ENCODE measurements at places on chromosomes 3 and 15.

DNA sequence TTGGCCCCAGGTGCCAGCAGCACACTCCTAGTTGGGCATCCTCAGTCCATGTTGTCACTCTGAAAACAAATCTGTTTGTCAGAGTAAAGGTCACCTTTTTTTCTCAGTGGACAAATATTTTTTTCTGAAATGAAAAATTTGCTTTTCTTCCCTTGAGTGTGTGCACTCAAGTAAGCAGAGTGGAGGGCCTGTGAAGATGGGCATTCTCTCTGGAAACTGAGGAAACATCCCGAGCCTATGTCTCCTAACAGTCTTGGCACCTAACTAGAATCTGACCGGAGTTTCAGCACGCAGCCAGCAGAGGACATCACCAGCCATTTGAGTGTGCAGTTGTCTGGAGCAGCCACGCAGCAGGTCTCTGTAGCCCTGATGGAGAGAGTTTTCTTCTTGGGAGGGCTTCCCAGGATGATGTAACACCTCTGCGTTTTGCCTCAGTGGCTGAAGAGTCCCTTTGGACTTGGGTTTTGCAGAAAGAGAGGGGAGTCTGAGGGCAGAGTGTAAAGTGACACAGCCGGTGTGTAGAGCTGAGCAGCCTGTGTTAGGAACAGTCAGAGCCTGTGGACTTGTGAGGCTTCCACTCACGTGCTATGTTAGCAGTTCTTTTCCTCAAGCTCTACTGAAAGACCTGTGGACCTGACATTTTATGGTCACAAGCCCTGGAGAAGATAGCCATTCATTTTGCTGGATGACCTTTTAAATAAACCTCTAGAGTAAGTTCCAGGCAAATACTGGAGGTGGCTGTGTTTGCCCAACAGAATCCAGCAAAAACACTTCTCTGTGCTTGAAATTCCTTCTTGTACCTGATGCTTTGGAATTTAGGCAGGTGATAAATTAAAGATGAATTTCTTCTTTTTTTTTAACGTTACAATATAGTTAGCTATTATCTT lies 51.6 kb downstream of the ABHD2 start:
- DNase-seq = no peak

DNA sequence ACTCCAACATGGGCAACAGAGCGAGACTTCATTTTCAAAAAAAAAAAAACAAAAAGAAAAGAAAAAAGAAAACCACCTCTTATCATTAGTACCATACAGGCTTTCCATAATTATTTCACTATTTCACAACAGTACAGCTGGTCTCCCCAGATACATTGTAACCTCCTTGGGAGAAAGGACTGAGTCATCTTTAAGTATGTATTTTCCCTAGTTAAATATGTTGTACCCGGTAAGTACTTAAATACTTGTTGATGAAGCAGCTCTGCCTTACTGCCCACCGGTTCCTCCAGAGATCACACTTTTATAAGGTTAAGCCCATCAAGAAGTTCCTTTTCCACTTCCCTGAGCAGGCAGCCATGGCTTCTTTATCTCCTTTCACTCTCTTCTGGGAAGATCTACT lies 789.5 kb upstream of the CFAP20DC start:
- no peak for DNase-seq

DNA sequence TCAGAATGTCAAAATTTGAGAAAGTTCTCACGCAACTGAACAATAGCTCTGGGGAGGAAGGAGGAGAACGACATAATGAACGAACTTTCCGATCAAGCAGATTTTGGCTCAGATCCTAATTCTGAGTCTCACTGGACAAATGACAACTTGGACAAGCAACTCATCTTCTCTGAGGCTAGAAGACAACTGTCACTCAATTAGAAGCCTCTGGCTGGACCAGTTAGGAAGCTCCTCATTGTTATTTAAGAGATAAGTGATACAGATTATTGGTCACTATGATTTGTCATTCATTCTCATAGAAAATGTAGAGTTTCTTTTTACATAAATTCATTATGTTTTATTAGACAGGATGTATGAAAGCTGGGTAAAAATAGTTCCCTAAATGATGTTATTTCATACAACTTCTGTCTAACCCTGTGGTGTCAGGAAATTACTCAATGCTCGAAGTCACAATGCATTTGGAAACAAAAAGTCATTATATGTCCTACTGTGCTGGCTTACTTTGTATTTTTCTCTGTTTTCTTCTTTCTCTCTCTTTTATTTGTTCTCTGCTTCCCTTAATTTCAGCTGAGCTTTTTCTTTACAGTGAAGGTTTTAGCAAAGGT lies 11.0 kb upstream of the C3orf49 start:
- no peak for DNase-seq

GRCh38 chr3:57060089-57060821 lies at the start of gene SPATA12:
Gene SPATA12 (plus strand): TSS chr3:57060664. CDS start chr3:57073695, 13,031 bp downstream.
- no peak for DNase-seq

DNA sequence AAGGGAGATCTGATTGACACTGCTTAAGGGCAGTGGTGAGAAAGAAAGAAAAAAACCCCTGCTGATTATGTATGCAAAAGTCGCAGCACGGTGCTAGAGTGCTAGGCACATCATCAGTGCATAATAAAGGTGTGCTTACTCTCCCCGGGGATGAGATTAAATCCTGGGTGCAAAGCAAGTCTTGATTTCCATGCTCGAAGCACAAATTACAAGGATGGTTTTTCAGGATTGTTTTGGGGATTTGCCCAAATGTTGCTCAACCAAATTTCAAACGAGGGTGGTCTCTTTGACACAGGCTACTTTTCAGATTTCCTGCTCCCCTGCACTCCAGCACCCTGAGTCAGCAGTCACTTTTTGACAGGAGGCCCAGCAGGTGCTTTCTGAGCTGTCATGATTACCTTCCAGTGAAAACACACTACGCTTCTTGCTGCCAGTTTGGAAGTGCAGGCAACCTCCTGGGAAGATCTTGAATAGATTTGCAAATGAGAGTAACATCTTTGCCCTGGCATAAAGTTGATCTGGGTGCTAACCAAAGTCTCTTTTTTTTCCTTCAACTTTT lies 167.5 kb upstream of the TRIM42 start:
- no peak for DNase-seq

DNA sequence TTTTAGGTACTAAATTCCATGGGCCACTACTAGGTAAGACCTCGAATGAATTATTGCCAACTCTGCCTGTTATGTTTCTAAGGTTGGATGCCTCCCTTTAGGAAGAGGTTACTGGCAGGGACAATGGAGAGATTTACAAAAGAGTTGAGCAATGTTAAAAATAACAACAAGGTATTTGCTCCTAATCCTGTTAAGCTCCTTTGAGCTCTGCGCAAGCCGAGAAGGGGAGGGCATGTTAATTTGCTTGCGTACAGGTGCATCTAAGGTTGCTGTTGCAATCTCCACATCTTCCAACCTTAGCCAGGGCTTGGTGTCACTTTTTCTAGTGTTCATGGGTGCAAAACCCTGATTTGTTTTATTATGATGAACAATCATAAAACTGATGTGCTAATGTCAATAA lies 161.5 kb upstream of the TPM1 start:
- DNase-seq = no peak

- no peak for DNase-seq
These were observed 176.6 kb downstream of the XXYLT1 start for GRCh38 chr3:195094191-195094921.

DNA sequence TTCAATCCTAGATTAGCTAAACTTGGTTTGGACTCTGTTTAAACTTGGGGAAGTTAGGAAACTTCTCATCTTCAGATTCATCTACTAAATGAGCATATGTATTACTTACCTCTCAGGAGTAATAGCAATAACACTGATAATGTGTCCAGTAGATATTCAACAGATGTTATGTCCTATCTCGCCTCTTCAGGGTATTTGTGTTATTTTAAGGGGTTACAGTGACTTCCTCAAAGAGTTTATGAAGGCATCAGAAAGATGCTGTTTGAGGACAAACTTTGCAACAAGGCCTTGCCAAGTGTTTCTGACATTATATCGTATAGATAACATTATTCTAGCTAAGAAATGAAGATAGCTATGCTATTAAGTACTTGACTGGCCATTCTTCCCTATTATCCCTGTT lies 522.3 kb downstream of the IGSF11 start:
- DNase-seq = no peak

DNA sequence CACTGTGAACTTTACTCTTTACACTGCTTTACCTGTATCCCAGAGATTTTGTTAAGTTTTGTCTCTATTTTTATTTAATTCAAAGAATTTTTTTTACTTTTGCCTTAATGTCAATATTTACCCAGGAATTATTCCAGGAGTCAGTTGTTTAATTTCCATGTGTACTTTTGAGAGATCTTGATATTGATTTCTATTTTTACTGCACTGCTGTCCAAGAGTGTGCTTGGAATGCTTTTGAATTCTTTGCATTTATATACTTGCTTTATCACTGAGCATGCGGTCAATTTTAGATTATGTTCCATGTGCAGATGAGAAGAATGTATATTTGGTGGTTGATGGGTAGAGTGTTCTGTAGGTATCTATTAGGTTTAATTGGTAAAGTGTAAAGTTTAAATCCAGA lies 461.0 kb upstream of the GBE1 start:
- DNase-seq = no peak

DNA sequence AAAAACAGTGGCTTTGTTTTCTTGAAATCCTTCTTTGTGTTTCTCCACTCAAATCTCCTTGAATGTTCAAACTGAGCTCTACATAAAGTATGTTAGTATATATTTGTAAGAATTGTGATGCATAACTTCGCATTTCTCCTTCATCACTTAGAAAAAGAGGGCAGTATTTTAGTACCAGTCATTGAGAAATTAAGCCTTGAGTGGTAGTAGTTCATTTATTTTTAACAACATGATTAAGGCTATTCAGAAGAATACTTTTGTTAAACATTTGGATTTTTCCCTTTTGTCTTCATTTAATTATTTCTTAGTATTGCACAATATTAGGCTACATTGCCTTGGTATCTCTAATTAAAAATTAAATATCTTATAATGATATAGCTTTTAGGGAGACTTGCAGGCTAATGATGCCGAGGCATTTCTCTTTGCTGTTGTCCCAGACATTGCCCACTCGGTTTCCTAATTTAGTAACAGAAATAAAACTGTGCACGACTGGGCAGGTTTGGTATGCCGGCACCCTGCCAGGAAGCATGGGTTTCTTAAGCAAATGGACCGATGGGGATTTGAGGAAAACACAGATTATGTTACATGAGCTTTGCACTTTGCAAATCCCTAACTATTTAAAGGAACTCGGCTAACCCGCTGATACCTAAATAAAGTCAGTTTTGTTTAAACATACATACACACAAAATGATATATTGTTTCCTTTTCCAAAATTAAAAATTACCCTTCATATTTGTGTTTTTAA lies 54.7 kb downstream of the LRRC28 start:
- DNase-seq = no peak

- no peak for DNase-seq
These were observed 27.9 kb upstream of the SLC12A8 start for GRCh38 chr3:125240496-125240895.

DNA sequence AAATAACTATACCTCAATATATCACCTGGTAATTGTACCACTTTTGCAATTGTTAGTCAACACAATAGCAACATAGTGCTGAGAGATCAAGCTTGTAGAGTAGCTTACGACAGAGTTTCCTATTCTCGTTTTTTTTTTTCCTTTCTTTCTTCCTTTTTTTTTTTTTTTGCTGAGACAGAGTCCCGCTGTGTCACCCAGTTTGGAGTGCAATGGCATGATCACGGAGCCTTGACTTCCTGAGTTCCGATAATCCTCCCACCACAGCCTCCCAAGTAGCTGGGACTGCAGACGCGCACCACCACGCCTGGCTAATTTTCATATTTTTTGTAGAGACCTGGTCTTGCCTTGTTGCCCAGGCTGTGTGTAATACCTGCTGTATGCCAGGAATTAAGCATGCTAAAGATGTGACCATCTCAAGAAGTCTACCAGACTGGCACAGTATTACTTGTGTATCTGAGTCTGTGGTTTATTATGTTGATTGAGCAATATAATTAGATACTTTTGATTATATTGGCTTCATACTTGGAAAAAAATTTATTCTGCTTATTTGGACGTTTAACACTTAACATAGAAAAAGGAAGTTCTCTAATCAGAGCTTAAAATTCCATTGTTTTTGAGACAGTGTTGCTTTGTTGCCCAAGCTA lies 3.0 kb downstream of the SELENOT start:
- no peak for DNase-seq

- no peak for DNase-seq
These were observed 23.8 kb upstream of the OXTR start for GRCh38 chr3:8793242-8793641.

DNA sequence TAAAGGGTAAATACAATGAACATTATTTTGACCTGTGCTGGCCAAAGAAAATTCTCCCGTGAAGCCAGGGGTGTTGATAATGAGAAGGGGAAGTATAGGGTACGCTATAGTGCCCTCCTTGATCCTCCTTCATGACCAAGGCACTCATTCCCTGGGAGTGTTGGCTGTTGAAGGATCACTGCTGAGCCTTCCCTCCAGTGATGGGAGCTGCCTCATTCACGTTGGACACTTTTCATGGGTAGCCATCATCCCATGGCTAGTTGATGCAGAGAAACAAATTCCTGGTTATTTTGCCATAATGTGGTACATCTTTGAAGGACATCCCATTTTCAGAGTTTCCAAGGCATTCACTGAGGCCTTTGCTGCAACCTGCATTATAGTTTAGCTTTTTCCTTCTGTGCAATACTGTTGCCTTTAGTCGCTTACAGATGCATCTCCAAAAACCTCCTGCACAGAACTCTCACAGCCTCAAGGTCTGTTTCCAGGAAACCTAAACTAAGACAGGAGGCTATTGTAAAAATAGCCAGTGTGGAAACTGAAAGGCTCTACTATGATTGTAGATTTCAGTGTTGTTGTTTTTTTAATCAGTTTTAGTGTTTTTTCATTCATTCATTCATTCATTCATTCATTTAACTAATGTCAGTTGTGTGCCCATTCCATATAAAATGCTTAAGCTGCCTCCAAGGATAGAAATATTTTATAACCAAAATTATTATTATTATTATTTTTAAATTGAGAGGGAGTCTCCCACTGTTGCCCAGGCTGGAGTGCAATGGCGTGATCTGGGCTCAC lies 40.8 kb downstream of the TGFBR2 start:
- DNase-seq = no peak

Data from stimulated activated CD8-positive, alpha-beta memory T cell treated with anti-CD3 and anti-CD28 coated beads, Interleukin-15, amount 100 ng/mL, for 48 hours (primary cell).